ENCODE measurements at places on chromosomes 13 and 19.
A peak's percentile ranks its signal among the peaks of the same experiment; 100 is the strongest.

DNA sequence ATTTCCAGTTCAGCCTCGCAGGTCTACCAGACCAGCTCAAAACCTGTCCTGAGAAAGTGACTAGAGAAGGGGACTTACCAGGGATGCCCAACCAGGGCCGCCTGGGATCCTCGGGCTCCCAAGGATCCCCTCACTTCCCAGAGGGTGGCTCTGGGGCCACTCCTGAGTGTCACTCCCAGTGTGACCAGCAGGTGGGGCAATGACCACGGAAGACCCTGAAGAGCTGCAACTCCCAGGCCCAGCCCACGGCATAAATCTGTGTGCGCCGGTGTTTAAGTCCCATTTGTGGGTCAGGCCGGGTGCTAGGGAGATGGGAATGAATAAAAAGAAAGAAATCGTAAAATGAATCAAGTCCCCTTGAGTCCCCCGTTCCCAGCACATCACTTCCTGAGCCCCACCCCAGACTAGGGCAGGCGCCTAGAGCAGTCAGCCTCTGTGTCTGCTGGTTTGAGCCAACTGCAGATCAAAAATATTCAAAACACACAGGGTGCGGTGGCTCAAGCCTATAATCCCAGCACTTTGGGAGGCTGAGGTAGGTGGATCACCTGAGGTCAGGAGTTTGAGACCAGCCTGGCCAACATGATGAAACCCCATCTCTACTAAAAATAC, 10.7 kb downstream of the PTGIR start:
- DNase-seq, result peak; percentile 75

DNA sequence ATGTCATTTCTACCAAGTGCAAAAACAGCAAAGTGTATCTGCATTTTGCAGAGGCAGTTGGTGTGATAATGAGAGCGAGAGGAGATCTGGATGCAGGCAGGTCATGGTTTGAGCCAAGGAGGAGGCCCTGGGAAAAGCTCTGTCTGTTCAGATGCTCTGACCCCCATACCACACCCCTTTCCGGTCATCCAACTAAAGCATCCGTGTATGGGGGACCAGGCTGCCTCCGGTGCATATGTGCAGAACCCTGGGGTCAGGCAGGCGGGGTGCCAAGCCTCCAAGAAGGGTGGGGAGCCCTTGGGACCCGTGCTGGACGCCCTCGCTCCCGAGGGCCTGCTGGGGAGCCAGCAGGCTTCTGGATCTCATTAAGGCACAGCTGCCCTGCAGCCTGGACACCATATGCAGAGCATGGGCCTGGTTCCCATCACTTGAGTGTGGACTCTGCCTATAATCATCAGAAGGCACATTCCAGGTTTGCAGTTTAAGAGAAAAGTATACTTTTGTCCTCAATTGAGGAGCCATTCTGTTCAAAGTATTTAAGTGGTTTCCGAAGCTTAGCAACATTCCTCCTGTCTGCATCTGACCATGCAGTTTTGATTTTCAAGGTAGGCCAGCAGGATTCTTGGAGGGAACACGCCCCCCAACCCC, 56.1 kb downstream of the ALOX5AP start:
- no peak for DNase-seq

- DNase-seq, result no peak
Observed at GRCh38 chr19:46841458-46842083, 9.1 kb downstream of the AP2S1 start.

- DNase-seq, result no peak
Observed at GRCh38 chr19:56547535-56547934, 8.8 kb downstream of the ZFP28 start.

- DNase-seq, result no peak
Observed at GRCh38 chr19:49475995-49476880, 2.2 kb downstream of the FLT3LG start.

DNA sequence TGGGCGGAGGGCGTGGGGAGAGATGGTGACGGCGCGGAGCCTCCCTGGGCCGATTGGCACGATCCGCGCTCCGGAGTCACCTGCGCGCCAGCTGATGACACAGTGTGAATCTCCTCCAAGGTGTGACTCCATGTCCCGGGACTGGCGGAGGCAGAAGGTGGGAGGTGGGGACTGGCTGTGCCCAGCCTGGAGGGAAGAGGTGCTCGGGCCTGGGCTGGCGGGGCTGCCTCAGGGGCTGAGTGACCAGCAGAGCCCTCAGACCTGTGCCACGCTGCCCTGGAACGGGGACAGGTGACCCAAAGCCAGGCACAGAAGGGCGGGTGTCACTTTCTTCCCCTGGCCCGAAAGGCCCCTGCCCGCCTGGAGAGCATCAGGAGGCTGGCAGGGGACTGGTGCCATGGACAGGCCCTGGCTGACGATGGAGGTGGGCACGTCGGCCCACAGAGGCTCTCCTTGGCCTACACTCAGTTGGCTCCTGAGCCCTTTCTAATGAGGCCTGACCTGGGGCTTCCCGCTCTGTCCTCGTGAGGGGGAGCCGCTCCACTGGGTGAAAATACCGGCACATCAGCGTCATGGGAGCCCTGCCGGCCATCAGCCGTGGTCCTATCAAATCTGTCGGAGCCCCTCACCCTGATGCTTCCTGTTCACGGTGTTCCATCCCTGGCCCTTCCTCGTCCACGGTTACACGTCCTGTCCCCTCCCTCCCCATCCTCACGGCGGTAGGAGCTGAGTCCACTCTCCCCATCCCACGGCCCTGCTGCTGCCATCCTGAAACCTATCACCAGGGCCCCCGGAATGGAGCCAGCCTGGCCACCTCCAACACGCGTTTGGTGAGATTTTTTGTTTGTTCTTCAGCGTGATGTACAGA, 75.6 kb downstream of the SPACA7 start:
- DNase-seq, result no peak

GRCh38 chr19:58416604-58417003, 8.2 kb downstream of the ZNF584 start:
- no peak for DNase-seq

DNA sequence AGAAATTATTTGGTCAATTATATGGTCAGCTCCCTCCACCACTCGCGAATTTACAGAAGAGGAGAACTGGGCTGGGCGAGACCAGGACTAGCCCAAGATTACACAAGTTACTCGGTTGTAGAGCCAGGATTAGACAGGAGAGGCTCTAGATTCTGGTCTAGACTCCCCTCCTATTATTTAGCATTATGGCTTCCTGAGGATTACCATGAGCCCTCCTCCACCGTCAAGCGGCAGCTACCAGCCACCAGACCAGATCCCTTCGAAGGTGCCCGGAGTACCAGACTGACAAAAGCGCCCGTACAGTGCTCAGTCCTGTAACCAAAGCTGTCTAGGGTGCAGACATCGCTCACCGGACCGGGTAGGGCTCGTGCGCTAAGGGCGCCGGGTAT, 497 bp upstream of the MLNR start:
- no peak for DNase-seq

Data from CD8-positive, alpha-beta T cell (primary cell).